Caki2 (cell line): ENCODE measurements at places on chromosomes 5 and 9.

GRCh38 chr9:84542554-84542953 is 127.0 kb upstream of the NTRK2 start:
- no peak for DNase-seq

- DNase-seq: no peak
Observed at GRCh38 chr5:19406576-19407365, 581.2 kb downstream of the CDH18 start.

DNA sequence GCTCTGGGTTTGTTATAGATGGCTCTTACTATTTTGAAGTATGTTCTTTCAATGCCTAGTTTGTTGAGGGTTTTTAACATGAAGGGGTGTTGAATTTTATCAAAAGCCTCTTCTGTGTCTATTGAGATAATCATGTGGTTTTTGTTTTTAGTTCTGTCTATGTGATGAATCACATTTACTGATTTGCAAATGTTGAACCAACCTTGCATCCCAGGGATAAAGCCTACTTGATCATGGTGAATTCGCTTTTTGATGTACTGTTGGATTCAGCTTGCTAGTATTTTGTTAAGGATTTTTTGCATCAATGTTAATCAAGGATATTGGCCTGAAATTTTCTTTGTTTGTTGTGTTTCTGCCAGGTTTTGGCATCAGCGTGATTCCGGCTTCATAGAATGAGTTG is 25.5 kb downstream of the CCDC180 start:
- no peak for DNase-seq

- no peak for DNase-seq
Observed at GRCh38 chr5:121969660-121970295, 8.0 kb downstream of the SRFBP1 start.

DNA sequence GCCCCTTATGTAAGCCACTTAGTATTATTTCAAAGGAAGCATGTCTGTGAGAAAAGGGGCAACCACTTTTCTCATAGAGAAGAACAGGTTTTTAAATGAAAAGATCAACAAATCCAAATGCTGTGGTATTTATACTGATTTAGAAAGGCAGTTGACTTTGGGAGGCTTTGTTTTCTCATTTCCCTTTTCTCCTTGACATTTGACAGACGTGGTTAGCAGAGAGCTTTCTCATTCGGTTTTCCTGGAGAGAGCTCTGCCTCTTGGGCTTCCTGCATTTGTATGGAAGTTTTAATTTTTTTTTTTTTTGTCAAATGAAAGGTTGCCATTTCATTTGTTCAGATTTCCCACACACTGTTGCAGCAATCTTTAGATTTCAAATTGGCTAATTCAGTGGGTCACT is 62.5 kb downstream of the EXOSC2 start:
- no peak for DNase-seq

GRCh38 chr9:13268469-13268868 is 11.0 kb downstream of the MPDZ start:
- no peak for DNase-seq
